Ascending aorta (tissue), 2 donors: ENCODE measurements at places on chromosomes 16 and 17.

DNA sequence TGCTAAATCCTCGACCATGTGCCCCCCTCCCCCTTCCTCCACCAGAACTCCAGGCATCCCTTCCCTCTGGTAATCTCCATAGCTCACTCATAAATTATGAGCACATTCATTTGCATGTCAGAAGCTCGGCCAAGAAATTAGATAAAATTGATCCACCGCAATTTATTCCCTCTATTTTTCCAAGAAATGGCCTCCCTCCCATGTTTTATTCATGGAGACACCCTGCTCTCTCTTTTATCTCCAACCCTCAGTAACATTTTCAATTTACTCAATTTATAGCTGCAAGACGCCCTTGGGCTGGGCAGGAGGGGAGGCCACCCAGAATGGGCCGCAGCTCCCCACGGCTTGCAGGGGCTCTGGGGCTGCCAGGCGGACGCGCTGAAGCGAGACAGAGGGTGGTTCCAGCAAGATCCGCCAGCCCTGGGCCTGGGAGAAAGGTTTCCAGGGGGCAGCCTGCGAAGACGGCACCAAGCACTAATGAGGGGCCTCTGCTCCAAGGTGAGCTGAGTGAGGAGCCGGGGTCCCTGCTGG lies 54.7 kb upstream of the ZNF423 start:
- no peaks in the 10 kb centered on the region for H3K27me3 ChIP-seq
- H3K36me3 ChIP-seq = no peaks in the 10 kb centered on the region
- no peak overlapping the region for H3K27ac ChIP-seq
- DNase-seq = no peak
- H3K4me1 ChIP-seq = no peaks in the 10 kb centered on the region
- H3K4me3 ChIP-seq = no peak overlapping the region

DNA sequence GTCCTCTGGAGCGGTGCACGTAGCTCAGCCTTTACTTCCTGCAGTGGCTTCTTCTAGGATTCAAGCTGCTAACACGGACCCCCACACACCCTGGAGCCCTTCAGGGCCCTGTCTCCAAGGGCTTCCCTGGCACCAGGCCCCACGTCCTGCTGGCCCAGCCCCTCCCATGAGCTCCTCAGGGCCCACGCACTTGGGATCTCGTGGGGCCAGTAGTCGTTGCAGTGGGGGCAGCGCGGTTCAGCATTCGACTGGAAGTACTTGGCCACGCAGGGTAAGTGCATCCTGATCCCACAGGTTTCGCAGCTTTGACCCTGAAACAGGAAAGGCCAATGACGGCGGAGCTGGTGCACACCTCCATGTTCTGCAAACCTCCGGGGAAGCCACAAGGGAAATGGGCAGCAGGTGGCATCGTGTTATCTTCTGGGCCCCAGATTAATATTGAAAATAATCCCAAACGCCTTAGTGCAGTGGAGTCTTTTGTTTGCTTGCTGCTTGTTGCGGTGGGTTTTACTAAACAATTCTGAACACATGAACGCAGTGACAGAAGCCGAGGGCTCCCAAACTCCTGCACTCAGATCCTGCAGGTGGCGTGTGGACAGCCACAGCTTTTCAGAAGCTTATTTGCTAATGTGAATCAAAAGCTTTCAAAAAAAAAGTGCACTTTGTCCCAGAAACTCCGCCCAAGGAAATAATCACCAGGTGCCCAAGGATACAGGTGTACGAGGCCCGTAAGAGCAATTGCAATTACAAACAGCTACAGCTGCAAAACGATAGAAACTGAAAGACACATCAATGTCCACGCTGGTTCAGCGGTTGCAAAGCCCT lies 22.4 kb downstream of the KDM8 start:
- no peak for DNase-seq
- H3K36me3 ChIP-seq = peaks cover 44% of the 10 kb centered on the region
- no peaks in the 10 kb centered on the region for H3K27me3 ChIP-seq

DNA sequence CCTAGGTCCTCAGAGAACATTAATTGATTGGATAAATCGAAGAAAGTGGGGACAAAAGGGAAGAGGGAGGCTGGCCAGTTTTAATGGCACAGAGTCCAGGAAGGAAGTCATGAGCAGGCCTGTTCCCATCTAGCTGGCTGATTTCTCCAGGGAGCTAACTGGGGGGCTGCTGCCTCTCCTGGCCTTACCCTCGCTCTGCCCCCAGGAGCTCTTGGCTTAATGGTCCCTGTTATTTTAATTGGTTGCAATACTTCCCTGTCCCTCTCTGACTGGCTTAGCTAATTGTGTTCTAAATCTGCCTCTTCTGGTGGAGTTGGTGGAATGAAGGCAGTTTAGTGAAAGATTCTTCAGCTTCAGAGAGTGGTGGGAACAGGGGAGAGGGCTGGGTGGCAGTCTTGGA lies 61.4 kb downstream of the MGAT5B start:
- no peak for DNase-seq
- no peak overlapping the region for H3K27ac ChIP-seq
- H3K4me1 ChIP-seq = no peaks in the 10 kb centered on the region
- no peak overlapping the region for H3K4me3 ChIP-seq
- no peaks in the 10 kb centered on the region for H3K36me3 ChIP-seq

GRCh38 chr17:81523402-81524038 lies 4.7 kb upstream of the FSCN2 start:
- peaks cover 21% of the 10 kb centered on the region for H3K4me1 ChIP-seq
- no peak overlapping the region for H3K4me3 ChIP-seq
- no peak for DNase-seq
- H3K36me3 ChIP-seq = no peaks in the 10 kb centered on the region
